DMS 273 treated with DMSO at 0.1 percent for 48 hours (cell line): ENCODE measurements at places on chromosomes 3 and 15.
A peak's percentile ranks its signal among the peaks of the same experiment; 100 is the strongest.

- no peak for DNase-seq
These were observed at the start of gene TMEM207 for GRCh38 chr3:190449801-190450200. Gene TMEM207, minus strand, starts transcription at chr3:190449901. Its CDS starts 92 bp downstream, at chr3:190449809.

DNA sequence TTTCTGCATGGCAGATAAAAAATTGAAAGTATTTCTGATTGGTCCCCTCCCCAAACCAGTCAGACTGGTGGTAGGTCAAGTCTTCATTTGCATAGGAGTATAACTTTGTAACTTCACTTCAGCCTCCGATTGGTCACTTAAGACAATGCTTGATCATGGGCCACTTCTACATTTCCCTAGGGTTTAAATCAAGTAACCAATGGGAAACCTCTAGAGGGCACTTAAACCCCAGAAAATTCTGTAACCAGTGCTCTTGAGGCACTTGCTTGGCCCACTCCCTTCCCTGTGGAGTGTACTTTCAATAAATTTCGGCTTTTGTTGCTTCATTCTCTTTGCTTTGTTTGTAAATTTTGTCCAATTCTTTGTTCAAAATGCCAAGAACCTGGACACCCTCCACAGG, 225.5 kb downstream of the ARPP21 start:
- DNase-seq, result no peak

DNA sequence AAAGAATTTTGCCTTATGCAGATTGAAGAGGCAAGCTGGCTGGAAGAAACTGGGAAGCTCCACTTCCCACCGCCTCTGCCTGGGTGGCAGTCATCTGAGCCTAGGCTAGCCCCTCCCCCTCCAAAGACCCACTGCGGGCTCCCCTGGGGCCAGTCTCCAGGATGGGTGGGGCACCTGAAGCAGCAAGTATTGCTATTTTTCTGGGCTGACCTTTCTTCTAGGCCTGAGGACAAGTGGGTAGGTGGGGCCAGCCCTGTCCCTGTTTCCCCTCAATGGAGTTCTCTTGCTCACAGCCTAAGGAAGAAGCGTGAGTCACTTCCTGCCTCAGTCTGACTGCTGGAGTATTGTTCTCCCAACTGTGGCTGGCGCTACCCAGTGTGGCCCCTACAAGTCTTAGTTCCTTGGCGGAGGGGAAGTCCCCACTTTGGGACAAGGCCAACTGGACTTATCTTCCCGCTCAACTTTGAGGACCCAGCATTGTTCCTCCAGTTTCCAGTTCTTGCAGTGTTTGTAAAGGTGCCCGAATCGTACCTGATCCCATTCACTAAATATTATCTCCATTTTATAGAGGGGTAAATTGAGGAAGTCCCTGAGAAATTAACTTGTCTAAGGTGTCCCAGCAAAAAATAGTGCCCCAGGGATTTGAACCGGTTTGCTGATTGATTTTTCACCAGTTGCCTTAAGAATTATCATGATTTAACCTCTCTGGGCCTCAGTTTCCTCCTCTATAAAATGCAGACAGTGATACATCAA, 1.4 kb downstream of the FURIN start:
- no peak for DNase-seq

- no peak for DNase-seq
These were observed 222.5 kb downstream of the SHQ1 start for GRCh38 chr3:72625602-72626337.

DNA sequence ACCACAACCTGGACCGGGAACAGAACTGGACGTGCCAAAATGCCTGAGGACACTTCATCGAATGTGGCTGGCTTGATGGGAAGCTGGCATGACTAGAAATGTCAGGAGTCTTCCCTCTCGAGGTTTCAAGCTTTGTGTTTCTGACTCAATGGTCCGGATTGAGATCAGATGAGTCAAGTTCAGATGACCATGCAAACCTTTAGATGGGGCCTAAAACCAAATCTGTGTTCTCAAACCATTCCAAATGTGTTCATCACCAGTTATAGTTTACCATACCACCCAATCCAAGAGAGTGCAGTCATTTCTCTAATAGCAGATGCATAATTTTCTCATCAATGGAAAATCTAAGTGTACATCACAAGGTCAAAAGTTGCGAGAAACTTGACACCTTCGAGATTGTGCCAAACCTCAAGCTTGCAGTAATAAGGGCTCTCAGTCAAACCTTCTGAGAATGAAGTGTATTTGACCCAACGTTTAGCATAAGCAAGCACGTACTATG, 369.1 kb downstream of the RORA start:
- DNase-seq, result no peak

DNA sequence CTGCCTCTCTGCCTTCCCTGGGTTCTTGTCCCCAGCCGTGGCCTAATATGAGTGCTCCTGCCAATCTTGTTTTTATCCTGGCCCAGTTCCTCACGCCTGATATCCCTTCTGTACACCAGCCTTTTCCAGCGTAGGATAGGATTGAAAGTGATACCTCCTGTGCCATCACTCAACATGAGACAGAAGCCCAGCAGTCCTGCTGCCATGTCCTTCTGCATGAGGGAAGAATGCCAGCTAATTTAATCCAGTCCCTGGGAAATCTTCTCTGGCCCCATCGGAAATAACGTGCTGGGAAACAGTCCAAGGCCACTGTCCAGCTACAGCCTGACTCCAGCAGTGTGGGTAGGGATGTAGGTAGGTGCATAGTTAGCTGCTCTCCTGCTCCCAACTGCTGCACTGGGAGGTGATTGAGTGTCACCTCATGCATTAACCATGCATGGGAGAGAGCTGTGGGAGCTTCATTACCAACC, 92.0 kb upstream of the TPM1 start:
- DNase-seq, result no peak

- no peak for DNase-seq
These were observed 90.7 kb downstream of the CHRD start for GRCh38 chr3:184470551-184470950.

- DNase-seq, result no peak
These were observed 27.1 kb upstream of the CSPG4 start for GRCh38 chr15:75739791-75740190.

- DNase-seq, result no peak
These were observed 866.1 kb downstream of the NSUN3 start for GRCh38 chr3:94928921-94929320.

GRCh38 chr3:184711493-184712247, at the start of gene MAGEF1:
Gene MAGEF1, minus strand, starts transcription at chr3:184712064. Its CDS starts 243 bp downstream, at chr3:184711821.
- DNase-seq, result peak; percentile 79

DNA sequence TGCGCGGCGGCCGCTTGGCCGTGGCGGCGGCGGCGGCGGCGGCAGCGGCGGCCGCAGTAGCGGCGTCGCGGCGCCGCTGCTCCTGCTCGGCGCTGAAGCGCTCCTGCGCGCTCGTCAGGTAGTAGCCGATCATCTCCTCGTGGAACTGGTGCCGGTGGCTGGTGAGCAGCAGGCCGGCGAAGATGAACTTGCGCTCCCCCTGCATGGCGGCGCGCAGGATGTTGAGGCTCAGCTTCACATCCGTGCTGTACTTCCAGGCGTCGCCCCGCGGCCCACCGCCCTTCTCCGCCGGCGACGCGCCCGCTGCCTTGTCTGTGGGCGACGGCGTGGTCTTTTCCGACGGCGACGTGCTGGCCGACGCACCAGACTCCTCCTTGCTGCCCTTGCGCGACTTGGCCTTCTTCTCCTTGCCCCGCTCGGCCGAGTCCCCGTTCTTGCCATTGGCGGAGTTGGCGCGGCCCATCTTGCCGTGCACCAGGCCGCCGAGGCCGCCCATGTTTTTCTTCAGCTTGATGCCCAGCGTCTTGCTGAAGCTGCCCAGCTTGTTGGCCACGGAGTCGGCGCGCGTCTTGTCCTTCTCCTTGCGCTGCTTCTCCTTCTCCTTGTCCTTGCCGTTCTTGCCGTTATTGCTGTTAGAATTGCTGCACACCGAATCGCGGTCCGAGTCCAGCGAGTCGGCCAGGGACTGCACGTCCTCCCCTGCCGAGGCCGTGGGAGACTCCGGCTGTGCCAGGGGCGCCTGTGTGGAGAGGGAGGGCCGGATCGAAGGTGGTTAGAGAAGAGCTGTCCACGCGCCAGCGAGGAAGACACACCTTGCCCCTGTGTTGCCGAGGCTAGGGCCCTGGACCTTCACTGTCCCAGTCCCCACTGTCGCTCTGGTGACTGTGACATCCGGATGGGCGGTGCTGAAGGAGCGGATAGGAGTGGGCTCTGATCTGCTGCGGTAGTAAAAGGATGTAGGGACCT, 157.6 kb downstream of the KLF13 start:
- no peak for DNase-seq

- DNase-seq, result no peak
These were observed 529.2 kb downstream of the TUSC7 start for GRCh38 chr3:117238806-117239205.

GRCh38 chr3:129525341-129525968, 3.0 kb upstream of the RHO start:
- DNase-seq, result no peak

GRCh38 chr15:59689626-59690236, 611 bp upstream of the BNIP2 start:
- DNase-seq, result no peak

- no peak for DNase-seq
These were observed 1350.0 kb upstream of the EPHA6 start for GRCh38 chr3:95464346-95464745.

DNA sequence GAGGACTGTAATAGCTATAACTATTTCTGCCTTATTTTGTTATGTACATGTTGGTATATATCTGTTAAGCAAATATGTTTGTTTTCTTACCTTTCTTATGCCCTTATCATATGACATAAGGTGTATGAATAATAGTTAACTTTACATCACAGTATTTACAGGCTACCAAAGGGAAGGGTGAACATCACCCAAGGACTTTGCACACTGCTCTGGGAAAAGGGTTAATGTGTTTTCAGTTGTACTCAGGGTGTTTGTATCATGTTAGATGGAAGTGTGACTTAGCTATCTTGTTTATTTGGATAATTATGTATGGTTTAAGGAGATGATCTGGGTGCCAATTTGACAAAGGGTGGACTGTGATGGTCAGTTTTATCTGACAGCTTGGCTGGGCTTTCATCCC, 60.3 kb downstream of the LSM3 start:
- no peak for DNase-seq

DNA sequence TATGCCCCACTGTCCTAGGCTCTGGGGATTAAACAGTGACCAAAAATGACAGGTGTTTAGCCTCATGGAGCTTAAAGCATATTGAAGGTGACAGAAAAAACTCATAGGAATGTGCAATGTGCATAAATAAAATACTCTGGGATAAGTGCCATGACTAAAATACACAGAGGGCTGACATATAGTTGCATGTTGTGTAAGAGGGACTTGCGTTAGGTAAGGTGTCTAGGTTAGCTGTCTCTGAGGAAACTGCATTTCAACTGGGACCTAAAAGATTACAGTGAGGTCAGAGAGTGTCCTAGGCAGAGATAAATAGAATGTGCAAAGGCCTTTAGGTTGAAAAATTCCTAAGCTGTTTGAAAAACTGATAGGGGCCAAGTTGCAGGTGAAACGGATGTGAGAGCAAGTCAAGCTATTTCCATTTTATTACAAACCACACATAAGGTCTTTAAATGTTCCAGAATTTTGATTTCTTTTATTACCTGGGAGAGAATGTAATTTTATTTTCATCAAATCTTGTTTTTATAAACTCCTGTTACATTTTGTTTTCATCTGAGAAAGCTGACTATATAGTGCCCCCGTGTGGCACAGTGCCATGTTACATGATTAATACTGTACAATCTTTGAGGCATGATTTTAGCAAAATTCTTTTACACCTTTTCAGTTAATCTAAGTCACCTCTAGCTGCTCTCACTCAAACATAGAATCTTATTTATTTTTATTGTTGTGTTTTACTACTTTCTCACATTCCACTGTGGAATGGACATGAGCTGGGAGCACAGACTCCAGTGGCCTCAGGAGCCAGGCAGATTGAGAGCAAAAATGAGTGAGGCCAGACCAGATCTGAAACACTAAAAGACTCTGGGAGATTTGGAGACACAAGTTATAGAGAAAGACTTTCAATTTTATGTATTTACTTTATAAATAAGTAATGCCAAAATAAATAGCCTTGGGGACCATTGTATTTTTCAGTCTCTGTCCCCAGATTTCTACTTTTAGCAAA, 259.6 kb upstream of the ZNF717 start:
- no peak for DNase-seq

DNA sequence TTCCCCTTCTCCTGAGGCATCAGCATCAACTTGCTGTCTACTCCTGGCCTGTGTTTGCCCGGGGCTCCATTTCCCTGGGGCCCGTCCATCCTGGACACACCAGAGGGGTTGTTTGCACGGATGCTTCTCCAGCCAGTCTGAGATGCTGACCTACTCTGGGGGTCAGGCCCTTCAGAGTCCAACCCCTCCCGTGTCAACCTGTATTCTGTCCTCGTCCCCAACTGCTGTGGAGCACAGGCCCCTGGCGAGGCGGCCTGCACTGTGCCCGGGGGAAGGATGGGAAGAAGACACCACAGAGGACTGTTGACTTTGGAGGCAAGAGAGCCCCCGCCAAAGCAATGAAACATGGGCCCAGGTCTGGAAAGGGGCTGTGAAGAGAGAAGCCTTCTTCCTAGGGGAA, 25.8 kb downstream of the ALS2CL start:
- no peak for DNase-seq

DNA sequence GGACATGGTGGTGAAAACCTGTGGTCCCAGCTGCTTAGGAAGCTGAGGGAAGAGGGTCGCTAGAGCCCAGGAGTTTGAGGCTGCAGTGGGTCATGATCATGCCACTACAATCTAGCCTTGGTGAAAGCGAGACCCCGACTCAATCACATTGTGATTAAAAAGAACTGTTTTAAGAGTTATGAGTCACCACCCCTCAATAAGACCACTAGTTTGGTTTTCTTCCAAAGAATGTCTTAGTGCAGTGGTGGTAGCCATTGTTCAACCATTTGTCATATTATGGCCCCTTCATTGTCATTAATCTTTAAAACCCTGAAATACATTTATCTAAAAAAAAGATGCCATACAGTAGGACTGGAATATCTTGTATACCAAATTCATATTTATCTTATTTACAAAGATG, 48.8 kb downstream of the BLM start:
- no peak for DNase-seq

DNA sequence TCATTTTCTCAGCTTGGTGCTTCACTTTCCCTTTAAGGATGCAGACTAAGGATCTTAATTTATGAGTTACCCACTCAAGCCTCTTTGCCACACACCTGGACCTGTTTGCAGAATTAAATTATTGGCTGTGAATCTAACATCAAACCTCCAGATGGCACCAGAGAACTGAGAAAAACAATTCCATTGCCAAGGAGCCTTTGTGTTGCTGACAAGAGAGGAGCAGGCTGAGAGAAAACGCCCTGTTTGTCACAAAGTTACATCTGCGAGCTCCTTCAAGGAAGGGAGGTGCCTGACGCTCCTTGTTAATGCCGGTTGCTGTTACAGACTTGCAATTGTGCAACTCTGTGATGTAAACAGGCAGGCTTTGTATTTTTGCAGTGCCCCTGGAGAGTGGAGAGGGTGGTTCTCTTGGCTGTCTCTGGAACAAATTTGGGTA, 36.3 kb upstream of the TMC3 start:
- peak; percentile 37 for DNase-seq

DNA sequence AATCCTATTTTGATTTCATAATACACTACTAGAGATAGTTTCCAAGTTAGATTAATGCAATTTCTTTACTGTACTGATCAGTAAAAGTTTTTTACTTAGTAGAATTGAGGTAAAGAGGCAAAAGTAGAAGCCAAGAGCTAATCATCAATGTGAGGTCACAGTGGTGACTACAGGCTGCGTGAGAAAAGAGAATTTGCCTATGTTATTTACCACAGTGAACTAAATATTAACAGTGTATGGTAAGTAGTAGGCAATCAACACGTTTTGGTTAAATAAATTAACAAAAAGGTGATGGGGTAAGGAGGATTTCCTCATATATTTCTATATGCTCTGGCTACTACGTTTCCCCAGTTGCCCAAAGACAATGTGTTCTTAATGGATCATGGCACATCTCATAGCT, 202.2 kb upstream of the CMC1 start:
- DNase-seq, result no peak
